MCF 10A (cell line): ENCODE measurements at places on chromosomes 7 and 10.
A peak's percentile ranks its signal among the peaks of the same experiment; 100 is the strongest.

DNA sequence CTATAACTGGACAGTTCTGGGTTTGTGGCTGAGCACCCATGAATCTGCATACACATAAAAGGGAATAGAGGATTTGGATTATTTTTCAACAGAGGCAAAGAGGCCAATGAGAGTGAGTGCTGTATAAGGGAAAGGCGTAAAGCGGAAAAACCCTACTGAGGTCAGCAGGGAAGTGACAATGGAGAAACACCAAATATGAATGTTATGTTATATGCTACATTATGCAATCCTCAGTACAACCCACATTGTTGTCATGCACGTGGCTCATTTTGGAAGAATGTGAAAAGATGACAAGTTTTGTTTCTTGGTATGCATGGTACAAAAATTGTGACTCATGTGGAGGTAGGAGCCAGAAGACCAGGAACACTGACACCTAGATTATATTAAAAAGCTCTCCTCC, 113.6 kb upstream of the AMPH start:
- peak overlapping the region; percentile 57 for H3K27ac ChIP-seq
- no peaks in the 10 kb centered on the region for H3K27me3 ChIP-seq
- no peak overlapping the region for H3K4me3 ChIP-seq
- DNase-seq, result peak; percentile 85
- H3K36me3 ChIP-seq, result peaks cover 18% of the 10 kb centered on the region
- peaks cover 19% of the 10 kb centered on the region for H3K4me1 ChIP-seq

DNA sequence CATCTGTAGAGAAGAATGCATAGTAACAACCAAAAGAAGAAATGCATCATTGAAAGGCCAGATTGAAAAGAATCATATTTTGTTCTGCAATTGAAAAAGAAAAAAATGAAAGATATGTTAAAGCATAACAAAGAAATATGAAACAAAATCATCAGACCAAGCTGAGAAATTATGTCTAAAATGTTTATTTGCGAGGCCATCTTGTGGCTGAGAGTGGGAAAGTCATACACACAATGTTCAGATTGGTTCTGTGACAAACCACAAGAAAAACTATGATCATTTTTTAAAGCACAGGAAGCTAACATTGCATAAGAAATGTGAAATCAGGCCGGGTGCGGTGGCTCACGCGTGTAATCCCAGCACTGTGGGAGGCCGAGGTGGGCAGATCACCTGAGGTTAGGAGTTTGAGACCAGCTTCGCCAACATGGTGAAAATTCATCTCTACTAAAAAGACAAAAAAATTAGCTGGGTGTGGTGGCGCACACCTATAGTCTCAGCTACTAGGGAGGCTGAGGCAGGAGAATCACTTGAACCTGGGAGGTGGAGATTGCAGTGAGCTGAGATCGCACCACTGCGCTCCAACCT, 36.6 kb downstream of the ABCB5 start:
- H3K27ac ChIP-seq, result no peak overlapping the region
- no peaks in the 10 kb centered on the region for H3K27me3 ChIP-seq
- no peak overlapping the region for H3K4me3 ChIP-seq

GRCh38 chr10:69065406-69066361, 22.2 kb upstream of the SRGN start:
- H3K36me3 ChIP-seq, result no peaks in the 10 kb centered on the region
- peak; percentile 49 for DNase-seq
- no peak overlapping the region for H3K4me3 ChIP-seq
- H3K27ac ChIP-seq, result peak overlapping the region; percentile 17
- H3K4me1 ChIP-seq, result peaks cover 15% of the 10 kb centered on the region

- no peaks in the 10 kb centered on the region for H3K36me3 ChIP-seq
- no peaks in the 10 kb centered on the region for H3K27me3 ChIP-seq
- H3K4me1 ChIP-seq, result peaks cover 19% of the 10 kb centered on the region
Observed at GRCh38 chr10:91197127-91197526, 23.3 kb upstream of the PCGF5 start.

- H3K36me3 ChIP-seq, result peaks cover 4% of the 10 kb centered on the region
- no peaks in the 10 kb centered on the region for H3K27me3 ChIP-seq
- H3K27ac ChIP-seq, result no peak overlapping the region
- H3K4me3 ChIP-seq, result no peak overlapping the region
Observed at GRCh38 chr7:1062296-1063294, 18.2 kb downstream of the GPR146 start.

DNA sequence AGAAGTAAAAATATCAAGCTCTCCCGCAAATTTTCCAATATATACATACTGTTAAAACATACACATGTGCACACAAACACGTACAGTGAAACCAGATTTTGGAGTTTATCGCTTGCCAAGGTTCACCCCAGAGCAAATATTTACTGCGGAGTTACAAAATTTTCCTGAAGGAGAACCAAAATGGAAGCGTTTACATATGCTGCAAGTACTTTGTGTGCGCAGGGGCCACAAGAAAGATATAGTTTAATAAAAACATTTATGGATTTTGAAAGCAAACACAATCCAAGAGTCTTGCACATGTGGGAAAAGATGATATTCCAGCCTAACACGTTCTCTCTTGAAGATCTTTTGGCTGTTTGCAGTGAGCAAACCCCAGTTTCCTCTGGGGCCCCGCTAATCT, 301.3 kb upstream of the NFE2L3 start:
- peaks cover 25% of the 10 kb centered on the region for H3K4me1 ChIP-seq
- no peaks in the 10 kb centered on the region for H3K36me3 ChIP-seq
- no peak overlapping the region for H3K4me3 ChIP-seq
- peaks cover 27% of the 10 kb centered on the region for H3K27me3 ChIP-seq
- DNase-seq, result no peak
